ENCODE measurements at places on chromosomes 2 and 18.

DNA sequence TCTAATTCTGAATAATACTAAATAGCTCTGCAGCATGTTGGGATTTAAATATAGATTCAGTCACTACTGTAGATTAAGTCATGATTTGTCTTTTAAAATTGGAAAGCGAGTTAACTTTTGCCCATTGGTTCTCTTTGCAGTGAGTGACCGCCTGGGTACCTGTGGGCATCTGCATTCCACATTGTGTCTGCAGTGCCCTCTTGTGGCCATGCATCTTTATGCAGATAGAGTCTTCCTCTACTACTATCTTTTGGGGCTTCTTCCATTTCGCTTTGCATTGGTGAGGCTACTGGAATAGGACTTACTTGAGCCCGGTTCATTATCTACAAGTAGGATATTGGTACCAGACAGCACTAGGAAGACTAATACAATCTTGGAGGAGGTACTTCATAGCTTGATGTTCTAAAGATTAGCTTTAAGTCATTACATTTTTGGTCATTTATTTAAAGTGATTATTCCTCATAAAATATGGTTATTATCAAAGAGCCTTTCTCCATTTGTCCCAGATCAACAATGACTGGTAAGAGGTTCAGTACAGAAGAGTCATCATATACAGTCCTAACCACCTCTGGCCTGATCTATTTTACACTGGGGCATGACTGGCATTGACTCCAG lies 203.0 kb downstream of the SOCS6 start:
- no peak for DNase-seq

DNA sequence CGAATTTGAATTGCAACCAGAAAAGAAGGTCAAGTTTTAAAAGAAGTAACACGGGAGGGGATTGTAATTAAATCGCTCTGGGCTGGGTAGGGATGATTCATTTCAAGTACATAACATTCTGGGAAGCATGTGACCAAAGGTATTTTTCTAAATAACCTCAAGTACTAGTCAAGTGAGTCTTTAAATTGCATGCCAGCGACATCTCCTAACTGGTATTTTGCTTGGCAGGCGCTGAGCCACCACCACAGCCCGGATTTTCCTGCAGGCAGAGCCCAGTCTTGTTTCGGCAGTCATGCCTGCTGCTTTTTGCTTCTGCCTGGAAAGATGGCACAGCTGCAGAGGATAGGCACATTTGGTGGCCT lies 33.7 kb upstream of the NPAS2 start:
- DNase-seq = no peak

DNA sequence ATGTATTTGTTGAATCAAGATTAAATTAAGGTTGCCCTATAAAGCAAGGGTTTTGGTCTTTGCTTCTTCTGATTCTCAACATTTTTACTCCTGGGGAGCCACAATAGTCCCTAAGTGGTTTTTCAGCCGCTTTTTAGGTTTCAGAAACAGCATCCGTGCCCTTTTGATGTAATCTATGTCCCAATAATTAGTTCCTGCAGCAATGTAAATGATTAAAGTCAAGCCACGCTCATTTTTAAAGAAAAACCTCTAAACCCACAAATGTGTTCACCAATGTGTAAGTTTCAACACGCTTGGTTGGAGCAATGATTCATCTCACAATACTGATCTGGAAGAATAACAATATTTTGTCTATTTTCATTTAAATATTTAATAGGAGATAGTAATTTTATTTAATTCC lies 5.6 kb downstream of the ARL4C start:
- no peak for DNase-seq

GRCh38 chr2:128661311-128661710 lies 342.6 kb upstream of the HS6ST1 start:
- no peak for DNase-seq

DNA sequence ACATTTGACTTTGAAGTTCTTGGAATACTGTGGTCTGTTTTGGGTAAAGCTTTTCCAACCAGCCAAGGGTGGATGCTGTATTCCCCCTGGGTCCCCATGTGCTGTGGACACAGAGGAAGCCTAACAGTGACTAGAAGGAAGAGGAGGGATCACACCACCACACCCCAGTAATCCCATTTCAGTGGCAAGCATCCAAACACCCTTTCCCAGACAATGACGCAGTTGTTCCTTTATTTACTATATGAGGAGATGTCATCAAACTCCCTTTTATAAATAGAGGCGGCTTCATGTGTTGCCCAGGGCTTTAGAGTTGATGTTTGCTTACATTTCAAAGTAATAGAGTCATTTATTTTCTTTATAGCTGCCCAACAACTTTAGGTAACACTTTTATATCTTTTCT lies 959.4 kb upstream of the GYPC start:
- DNase-seq = no peak

- no peak for DNase-seq
Observed at GRCh38 chr18:21218862-21219261, 23.2 kb upstream of the GREB1L start.

- peak; percentile 72 for DNase-seq
Observed at GRCh38 chr18:63730773-63731172, 28.0 kb downstream of the SERPINB11 start.

DNA sequence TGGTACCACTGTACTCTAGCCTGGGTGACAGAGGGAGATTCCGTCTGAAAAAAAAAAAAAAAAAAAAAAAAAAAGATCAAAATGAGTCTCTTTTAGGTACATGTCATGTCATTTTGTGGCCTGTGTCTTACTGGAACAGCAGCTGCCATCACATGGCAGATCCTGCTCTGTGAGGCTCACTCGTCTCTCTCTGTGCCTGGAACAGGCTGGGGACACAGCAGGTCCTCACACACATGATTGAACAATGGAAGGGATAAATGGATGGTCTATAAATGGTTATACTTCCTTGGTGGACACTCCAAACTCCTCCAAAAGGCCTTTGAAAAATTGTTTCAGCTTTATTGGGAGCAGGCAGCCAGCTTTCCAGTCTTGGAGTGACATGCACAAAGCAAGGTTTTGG lies 236.2 kb upstream of the COPS8 start:
- DNase-seq = no peak

- no peak for DNase-seq
Observed at GRCh38 chr18:9404565-9405060, 70.0 kb downstream of the TWSG1 start.

GRCh38 chr2:7676714-7677113 lies 759.5 kb downstream of the RNF144A start:
- no peak for DNase-seq

- DNase-seq = no peak
Observed at GRCh38 chr18:53799134-53799533, 425.3 kb downstream of the MBD2 start.

DNA sequence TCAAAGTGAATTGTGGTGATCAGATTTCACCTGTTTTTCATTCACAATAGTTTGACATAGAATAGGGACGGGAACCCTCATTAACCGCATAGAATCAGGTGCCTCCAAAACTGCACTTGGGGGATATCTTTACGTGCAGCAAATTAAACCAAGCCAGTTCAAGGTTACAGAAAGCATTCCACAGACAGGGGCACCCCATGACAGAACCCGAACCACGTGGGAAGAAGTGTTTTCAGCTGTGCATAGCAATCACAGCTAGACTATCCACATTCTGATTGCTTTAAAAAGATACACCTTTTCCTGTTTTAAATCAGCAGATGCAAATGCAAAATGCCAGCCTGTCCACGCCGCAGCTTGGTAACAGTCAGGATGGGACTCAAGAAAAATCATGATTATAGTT lies 205.8 kb downstream of the ANAPC1 start:
- no peak for DNase-seq

- DNase-seq = no peak
Observed at GRCh38 chr2:31997653-31998052, 13.2 kb downstream of the MEMO1 start.

GRCh38 chr2:120729406-120730399 lies 6.0 kb upstream of the GLI2 start:
- no peak for DNase-seq

DNA sequence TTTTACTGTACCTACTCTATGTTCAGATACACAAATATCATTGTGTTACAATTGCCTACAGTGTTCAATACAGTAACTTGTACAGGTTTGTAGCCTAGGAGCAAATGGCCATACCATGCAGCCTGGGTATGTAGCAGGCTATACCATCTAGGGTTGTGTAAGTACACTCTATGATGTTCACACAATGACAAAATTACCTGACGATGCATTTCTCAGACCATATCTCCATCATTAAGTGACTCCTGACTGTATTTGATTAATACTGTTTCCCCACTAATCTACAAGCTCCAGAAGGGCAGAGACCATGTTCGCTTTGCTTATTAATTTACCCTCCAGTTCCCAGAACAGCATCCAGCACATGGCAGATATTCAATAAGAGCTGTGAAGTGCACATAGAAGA lies 372.2 kb downstream of the METTL4 start:
- no peak for DNase-seq

- no peak for DNase-seq
Observed at GRCh38 chr2:107278672-107279071, 392.7 kb upstream of the ST6GAL2 start.

DNA sequence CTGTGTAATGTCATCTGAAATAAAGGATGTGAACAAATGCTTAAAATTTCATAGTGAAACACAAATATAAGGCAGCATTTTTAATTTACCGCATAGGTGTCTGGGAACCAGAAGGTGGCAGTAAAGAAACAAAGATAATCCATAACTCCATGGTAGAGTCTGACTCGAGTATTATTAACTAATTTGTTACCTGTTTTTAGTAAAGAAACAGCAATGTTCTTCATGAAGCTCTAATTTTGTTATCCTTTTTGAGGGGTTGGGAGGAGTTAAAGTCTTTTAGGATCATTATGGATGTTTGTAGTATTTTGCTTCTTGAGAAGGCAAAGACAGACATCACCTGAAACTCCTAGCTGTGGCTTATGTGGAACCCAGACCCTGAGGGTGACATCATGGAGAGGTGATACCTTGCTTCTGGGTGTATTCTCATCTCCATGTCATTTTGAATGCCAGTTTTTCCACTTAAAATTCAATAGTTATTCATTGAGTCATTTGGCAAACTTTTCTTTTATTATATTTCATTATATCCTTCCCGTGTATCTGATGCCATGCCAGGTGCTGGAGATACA lies 286.2 kb upstream of the EPAS1 start:
- DNase-seq = no peak

DNA sequence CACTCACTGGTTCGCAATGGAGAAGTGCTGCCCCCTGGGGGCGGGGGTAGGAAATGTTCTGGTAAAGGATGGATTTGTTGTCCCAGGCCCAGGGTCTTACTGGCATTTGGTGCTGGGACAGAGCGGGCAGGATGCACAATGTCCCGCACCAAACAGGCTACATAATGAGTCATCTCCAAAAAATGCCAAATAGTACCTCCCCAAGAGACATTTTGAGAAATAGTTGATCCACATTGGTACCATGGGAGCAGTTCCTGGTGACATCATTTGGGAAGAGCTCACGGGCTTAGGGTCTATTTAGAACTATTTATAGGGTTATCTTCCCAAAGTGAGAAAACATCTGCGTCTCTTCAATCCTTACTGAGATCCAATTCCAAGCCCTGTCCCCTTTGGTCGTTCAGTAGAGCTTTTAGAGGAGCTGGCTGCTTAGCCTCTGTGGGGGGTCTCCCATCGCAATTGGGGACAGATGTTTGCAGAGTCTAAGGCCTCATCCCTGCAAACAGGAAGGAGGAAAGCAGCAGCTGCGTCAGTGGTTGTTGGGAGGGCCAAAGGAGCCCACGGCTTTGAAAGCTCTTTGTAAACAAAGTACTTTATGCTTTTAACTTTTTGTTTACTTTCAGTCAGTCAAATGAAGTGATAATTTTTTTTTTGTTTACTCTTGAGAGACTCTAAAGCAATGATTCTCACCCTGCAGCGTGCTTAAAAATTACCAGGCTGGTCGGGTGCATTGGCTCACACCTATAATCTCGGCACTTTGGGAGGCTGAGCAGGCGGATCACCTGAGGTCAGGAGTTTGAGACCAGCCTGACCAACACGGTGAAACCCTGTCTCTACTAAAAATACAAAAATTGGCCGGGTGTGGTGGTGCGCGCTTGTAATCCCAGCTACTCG lies 49.3 kb downstream of the GREB1 start:
- DNase-seq = peak; percentile 32

DNA sequence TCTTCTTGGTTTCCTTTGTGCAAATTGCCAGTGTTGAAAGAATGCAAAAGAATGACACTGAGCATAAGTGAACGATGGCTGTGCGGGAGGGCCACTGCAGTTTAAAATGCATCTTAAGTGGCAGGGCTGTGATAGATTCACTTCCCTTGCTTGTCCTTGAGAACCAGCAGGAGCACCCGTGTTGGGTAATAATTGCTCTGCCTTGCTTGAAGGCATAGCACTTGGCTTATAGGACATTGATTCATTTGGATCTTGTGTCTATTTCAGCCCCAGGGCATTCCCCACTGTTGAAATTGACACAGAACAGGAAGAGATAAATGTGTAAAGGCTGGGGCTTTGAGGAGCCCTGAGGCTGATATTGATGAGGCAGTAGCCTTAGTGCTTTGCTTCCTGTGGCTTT lies 1003.7 kb upstream of the GYPC start:
- peak; percentile 61 for DNase-seq

- DNase-seq = no peak
Observed at GRCh38 chr2:159891917-159892730, 94.1 kb upstream of the CD302 start.

DNA sequence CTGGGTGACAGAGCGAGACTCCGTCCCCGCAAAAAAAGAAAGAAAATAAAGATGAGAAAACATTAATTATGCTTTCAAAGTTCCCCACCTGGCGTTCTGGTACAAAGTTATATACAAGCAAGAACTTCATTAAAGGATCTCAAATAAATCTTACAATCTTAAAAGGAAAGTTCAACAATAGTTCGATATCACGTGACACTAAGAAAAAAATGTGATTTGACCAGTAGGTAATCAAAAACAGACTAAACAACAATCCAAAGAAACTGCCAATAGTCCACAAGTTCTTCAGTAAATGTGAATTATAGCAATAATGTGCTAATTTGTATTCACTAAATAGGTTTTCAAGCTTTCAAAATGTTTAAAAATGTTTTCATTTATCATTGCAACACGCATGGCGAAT lies 130.4 kb downstream of the NRXN1 start:
- no peak for DNase-seq

- no peak for DNase-seq
Observed at GRCh38 chr2:65345631-65346030, 86.8 kb downstream of the SPRED2 start.

- peak; percentile 69 for DNase-seq
Observed at GRCh38 chr2:160220545-160221009, 20.5 kb upstream of the ITGB6 start.

DNA sequence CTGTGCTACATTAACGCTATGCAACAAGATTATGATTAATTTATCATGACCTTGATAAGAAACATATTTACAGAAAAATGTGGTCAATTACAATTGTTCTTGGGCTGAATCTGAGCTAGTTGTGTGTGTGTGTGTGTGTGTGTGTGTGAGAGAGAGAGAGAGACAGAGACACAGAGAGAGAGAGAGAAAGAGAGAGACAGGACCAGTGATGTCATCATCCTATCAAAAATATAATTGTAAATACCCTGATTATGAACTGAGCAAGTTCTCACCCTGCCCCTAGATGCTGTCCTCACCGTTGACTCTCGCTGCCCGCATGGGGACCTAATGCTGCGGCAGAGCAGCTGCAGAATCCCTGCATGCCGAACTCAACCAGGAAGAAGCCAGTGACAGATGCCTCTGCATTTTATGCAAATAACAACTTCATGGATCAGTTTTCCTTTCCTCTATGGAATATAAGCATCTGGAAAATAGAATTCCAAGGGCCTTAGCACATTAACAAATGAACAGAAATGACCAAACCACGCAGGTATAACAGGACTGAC lies 512.5 kb downstream of the PLCL1 start:
- DNase-seq = no peak

Data from SK-N-MC (cell line).